ENCODE measurements at places on chromosomes 13 and 19. TPM values are rescaled to one million over a fixed set of nuclear protein-coding genes. Genes with fewer than 3 reads are reported as not detected.

GRCh38 chr19:16400911-16401591 is 70.7 kb downstream of the EPS15L1 start:
- peak; percentile 68 for DNase-seq

- DNase-seq, result no peak
These were observed 18.5 kb downstream of the POU2F2 start for GRCh38 chr19:42113641-42114348.

DNA sequence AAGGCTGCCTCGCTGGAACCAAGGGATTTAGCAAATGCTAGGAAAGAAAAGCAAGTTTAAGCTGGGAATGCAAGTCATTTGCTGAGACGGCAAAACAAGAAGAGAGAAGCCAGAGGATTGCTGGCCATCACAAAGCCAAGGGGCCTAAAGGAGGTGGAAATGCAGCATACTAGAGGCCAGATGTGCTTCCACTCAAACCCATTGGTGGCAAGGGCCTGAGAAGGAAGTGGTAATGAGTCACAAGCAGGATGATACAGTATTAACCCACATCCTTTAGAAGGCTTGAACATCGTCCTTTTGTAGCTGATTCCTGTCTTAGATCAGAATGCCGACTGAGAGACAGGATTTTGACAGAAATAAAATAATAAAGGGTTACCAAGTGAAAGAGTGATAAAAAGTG is 68.2 kb downstream of the ITGBL1 start:
- DNase-seq, result no peak

DNA sequence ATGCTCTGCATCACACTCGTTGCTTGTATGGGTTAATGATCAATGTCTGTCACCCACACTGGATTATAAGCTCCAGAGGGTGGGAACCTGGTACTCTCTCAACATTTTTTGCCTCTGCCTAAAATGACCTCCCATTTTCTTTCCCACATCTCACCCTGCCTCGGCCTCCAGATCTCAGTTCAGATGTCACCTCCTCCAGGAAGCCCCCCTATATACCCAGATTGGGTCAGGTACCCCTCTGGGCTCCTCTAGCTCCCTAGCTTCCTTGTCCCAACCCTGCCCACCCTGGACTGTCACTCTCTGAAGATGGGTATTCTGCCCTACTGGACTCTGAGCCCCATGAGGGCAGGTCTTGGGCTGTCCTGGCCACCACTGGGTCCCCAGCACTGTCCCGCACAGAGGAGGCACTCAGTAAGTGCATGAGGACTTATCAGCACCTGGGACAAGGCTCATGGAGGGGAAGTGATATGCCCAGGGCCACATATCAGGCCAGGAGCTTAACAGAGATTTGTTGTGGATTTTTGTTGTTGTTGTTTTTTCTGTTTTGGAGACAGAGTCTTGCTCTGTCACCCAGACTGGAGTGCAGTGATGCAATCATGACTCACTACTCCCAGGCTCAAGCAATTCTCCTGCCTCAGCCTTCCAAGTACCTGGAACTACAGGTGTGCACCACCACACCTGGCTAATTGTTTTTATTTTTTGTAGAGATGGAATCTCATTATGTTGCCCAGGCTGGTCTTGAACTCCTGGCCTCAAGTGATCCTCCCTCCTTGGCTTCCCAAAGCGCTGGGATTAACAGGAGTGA is 23.8 kb downstream of the PRKD2 start:
- no peak for DNase-seq

- DNase-seq, result no peak
These were observed 67.8 kb downstream of the ZNF728 start for GRCh38 chr19:22935151-22935550.

GRCh38 chr13:84466461-84466860 is 584.2 kb upstream of the SLITRK1 start:
- no peak for DNase-seq

The TRAPPC6A gene
- 15.3 TPM for total RNA-seq
